ENCODE measurements at places on chromosomes 6 and 20. TPM values are rescaled to one million over a fixed set of nuclear protein-coding genes. Genes with fewer than 3 reads are reported as not detected.

SLC22A2 gene
- total RNA-seq, result not detected

KAT14 gene
- total RNA-seq, result 13.6 TPM

TLDC2 gene
- not detected for total RNA-seq

HLA-DPA1 gene
- total RNA-seq, result not detected

FAM162B gene
- total RNA-seq, result not detected

OPRM1 gene
- total RNA-seq, result not detected

CRISP2 gene
- total RNA-seq, result not detected

JPH2 gene
- 16.3 TPM for total RNA-seq

ARMH2 gene
- not detected for total RNA-seq

CD93 gene
- total RNA-seq, result not detected

OLIG3 gene
- total RNA-seq, result not detected
